Right hindlimb (tissue), 1 donor: ENCODE measurements at places on chromosomes 7 and 10.

- DNase-seq, result no peak
Observed at GRCh38 chr10:73306171-73306708, 52.4 kb downstream of the CFAP70 start.

- no peak for DNase-seq
Observed at GRCh38 chr7:149153346-149153745, 6.1 kb downstream of the ZNF398 start.

DNA sequence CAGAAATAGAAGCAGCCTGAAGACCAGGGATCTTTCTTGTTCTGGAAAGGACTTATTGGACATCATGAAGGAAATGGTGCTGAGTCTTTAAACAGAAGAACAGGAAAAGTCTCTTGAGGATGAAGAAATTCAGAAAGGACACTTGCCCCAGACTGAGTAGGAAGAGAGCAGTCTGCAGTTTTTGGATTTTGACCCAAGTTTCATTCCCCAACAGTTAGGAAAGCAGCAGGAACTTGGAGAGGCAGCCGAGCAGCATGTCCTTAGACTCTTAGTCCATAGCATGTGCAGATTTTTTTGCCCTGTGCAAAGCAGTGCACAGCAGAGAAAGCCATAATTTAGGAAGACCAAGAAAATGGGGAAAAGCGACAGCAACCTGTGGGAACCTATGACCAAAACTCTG is 927.2 kb upstream of the AUTS2 start:
- no peak for DNase-seq

GRCh38 chr7:44631458-44632115 is 25.2 kb downstream of the OGDH start:
- no peak for DNase-seq

- DNase-seq, result peak; percentile 66
Observed at GRCh38 chr7:102914585-102914984, 1.8 kb downstream of the LRRC17 start.

GRCh38 chr7:30667172-30667571 is 15.1 kb downstream of the CRHR2 start:
- no peak for DNase-seq

GRCh38 chr10:106133451-106133850 is 1031.1 kb downstream of the SORCS1 start:
- DNase-seq, result no peak

- no peak for DNase-seq
Observed at GRCh38 chr7:79291498-79291865, 162.0 kb downstream of the MAGI2 start.

GRCh38 chr7:29805031-29805430 is 1.3 kb upstream of the WIPF3 start:
- no peak for DNase-seq

DNA sequence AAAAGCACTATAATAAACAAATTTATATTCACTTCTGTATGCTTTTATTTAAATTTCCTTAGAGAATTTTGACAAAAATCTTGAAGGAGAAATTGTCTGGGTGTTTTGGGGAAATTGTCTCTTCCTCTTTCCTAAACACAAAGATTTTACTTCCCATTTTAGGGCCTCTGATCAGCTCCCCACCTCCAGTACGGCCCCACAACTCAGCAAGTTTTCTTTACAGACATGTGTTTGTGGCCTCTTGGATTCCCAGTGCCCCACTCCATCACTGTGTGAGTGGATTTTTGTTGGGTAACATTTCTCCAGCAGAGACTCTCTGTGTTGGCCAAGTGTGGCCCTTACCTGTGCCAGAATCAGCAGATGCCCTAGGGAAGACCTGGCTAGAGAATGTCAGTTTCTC is 182.8 kb upstream of the CDC14C start:
- no peak for DNase-seq

GRCh38 chr10:72275351-72276012 is 1.8 kb downstream of the DDIT4 start:
- DNase-seq, result peak; percentile 57

GRCh38 chr10:117271427-117271826 is 30.5 kb downstream of the SLC18A2 start:
- DNase-seq, result no peak

DNA sequence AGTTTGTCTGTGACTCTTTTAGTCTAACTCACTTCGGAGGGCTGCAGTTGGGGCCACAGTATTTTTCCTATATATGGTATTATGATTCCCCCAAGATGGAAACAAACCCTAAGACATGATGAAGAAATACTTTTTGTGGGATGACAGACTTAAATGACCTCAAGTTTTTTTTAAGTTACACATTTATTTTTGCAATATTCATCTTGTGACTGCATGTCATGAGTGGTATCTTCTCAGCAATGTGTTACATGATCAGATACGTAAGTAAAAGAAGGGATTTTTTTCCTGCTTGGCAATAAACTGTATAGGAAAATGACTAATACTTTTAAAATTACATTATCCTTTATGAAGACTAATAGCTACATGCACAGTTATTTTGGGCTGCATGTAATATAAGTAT is 57.8 kb downstream of the OR13A1 start:
- no peak for DNase-seq

DNA sequence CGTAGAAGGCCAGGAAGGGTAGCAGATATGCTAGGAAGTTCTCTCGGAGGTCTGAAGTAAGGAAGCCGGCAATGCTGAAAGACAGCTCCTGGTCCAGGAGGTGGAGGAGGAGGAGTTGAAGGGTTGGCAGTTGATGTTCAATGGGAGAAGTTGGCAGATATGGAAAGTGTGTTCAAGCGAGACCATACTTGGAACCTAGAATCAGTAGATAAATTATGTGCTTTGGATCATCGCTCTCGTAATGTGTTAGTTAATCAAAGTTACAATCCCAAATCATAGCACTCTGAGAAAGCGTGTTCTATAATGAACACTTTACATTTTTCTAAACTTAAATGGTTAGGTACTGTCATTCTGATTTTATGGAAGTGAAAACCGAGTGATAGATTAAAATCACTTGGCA is 152.9 kb downstream of the CELF2 start:
- DNase-seq, result no peak

DNA sequence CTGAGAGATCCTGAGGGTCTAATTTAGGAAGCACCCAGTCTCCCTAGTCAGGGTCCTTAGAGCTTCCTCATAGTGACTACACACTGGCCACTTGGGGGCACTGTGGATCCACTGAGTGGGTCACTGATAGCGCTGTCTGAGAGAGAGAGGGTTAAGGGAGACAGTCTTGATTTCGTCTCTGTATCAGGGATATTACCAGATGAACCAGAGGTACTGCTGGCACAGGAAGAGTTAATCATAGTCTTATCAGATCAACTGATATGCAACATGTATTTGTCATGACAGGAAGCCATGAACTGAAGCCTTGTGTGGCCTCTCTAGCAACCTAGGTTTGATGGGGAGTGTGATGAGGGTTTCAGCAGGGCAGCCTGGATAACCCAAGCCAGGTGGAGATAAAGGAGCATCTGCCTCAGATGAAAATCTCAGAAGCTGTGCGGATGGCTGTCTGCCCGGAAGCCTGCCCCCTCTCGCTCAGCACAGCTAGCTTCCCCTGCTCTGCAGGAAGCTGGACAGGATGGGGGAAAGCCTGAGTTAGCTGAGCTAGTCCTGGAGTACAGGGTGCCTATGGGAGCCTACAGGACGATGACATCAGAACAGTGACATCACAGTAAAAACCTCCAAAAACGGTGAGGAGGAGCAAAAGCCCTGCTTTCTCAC is 214.0 kb upstream of the PRSS1 start:
- DNase-seq, result peak; percentile 27

DNA sequence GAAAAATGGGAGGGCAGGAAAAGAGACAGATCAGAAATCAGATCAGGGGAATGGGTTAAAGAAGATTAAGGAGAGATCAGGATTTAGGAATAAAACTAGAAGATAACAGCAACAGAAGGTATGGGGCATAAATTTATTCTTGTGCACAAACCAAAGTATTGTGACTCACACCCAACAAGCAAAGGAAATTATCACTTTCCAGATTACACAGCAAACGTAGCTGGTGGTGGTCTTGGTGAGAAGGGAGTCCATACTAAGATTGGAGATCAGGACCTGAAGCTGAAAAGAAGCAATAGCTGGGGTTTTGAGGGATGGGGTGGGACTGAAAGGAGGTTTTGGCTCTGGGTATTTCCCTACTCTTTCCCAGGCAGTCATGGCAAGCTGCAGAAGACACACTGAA is 3.5 kb upstream of the MYOZ1 start:
- no peak for DNase-seq

DNA sequence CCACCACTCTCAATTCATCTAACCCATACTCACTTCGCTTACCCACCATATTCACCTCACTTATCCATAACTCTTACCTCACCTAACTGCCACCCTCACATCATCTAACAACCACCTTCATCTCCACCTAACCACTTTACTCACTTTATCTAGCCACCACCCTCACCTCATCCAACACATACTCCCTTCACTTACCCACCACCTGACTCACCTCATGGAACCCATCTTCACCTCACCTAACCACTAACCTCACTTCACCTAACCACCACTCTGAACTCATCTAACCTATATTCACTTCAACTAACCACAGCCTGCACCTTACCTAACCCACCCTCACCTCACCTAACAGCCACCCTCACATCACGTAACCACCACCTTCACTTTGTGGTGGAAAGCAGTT is 84.2 kb downstream of the VIPR2 start:
- no peak for DNase-seq

- DNase-seq, result no peak
Observed at GRCh38 chr7:115227473-115228235, 305.8 kb downstream of the MDFIC start.

DNA sequence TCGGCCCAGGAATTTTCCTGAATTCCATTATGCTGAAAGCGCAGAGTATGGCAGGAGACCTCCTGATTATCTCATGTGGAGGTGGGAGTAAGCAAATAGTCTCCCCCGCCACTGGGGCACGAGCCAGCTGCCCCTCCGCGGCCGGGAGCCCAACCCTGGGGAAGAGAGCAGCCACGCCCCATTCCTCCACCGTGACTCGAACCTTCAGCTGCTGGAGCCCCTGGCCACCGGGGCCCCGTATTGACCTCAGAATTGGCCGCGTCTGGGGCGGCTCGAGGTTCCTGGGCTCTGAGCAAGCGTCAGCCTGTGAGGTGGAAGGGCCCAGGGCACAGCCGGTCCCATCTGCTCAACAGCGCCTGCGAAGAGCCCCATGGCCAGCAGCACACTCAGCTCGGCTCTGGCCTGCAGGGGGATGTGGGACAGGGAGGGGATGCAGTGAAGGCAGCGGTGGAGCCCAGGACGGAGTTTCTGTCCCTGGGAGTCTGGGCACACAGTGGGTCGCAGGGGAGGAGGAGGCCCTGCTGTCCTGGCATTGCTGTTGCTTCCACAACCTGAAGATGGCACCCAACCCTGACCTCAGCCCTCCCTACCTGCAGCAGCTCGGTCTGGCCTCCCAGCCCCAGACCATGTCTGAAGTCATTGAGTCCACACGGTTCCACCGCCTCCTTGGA is 97.8 kb downstream of the CHST15 start:
- DNase-seq, result peak; percentile 71

- no peak for DNase-seq
Observed at GRCh38 chr10:114782666-114783065, 38.9 kb upstream of the FHIP2A start.

DNA sequence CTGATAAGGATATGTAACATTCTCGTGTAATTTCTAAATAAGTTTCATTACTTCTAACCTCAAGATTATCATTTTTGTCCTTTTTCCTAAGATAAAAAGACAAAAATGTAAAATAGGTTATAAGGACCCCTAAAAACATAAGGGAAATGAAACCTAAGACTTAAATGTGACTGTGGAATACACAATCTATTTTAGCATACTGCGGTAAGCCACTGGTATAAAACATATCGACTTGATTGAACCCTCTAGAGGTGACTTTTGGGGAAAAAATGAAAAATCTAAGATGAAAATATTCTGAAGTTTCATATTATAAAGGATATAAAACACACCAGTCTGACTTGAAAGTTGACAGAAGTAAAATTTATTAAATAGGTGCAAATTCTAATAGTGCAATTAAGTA is 1.9 kb downstream of the NAMPT start:
- DNase-seq, result no peak

DNA sequence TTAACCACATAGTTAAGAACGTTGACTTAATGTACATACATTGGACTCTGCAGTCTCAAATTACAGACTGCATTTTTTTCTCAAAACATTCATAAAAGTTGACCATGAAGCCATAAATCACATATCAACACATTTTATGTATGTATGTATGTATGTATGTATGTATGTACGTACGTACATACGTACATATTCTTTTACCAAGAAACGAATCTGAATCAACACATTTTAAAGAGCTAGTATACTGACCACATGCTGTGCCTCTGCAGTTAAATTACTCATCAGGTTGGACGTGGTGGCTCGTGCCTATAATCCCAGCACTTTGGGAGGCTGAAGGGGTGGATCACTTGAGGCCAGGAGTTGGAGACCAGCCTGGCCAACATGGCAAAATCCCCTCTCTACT is 105.8 kb downstream of the GPR158 start:
- DNase-seq, result no peak

DNA sequence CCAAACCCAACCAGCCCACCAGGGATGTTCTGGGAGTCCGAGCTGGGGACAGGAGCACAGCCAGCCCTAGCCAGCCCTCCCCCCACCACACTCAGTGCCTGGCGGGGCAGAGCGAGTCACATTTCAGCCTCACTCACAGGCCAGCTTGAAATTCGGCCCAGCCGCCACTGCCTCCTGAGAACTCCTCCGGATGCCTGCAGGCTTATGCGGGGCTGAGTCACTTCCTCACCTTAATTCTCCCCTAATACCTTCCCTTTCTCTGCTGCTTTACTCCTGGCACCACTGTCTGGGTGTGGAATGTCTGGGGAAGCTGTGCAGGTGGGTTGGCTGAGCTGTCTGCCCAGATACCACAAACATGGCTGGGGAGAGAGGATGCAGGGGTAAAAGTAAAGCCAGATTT is 22.6 kb upstream of the DLG5 start:
- peak; percentile 57 for DNase-seq

DNA sequence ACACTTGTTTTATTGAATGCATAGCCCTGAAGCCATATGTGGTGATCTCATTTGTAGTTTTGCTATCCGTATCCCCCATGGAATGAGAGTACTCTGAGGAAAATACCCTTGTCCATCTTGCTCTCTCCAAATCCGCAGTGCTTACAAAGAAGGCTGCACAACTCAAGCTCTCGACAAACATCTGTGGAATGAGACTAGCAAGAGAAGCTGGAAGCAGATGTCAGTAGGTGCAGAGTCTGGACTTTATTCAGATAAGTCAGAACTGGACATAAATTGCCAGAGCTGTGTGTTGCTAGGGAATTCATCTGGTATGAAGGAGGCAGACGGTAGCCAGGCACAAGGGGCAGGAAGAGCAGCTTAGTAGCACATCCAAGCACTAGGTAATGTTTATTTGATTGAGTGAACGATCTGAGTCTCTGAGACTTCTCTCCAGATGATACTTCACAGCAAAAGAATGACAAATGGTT is 1046.2 kb downstream of the XPNPEP1 start:
- DNase-seq, result no peak

- DNase-seq, result no peak
Observed at GRCh38 chr10:71246591-71247413, 34.4 kb downstream of the UNC5B start.
